ENCODE measurements at places on chromosomes 7 and 10.

DNA sequence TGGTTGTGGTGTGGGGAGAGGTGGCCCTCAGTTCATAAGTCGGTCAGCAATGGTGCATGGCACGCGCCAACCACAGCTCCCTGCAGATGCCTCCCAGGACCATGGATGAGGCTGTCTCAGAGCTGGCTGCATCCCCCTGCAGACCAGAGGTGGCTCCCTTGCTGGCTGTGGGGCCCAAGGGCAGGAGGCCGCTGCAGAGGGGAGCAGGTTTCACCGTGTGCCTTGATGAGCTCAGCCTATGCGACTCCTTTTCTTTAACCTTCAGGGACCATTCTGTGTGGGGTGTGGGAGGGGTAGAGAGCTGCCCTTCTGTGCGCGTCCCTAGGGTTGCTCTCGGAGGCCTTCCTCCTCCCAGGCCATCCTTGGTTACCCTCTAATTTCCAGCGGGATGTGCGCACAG, 152.4 kb downstream of the ACTR3B start:
- no peak for DNase-seq

DNA sequence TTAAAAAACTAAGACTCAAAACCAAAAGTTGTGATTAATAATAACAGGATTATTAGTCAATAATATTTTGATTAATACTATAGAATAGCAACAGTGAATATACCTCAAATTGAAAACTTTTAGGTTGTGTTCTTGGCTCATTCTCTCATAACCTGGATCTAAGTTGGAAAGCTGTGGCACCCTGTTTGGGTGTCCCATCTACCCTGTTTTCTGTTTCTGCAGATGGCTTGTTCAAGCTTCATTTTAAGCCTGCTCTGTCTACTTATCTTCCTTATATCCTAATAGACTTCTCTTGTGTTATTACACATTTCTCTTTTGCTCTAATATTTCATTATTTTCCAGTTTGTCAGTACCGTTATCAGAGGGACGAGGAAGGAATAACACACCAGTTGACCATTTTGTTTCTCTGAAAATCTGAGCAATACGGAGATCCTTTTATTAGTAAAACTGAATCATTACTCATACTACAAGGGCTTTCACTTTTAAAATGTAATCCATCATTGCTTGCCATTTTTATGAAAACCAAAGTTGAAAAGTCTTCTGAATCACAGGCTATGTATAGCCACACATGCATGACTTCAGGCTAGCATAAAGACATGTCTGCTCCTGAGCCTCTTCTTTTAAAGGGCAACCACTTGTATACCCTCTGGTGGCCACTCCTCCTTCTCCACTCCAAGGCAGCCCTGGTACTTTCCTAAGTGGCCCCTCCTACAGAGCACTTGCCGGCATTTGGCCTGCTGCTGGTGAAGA, 22.3 kb downstream of the COX15 start:
- DNase-seq, result no peak

GRCh38 chr10:110069502-110069982, 61.8 kb downstream of the ADD3 start:
- no peak for DNase-seq

DNA sequence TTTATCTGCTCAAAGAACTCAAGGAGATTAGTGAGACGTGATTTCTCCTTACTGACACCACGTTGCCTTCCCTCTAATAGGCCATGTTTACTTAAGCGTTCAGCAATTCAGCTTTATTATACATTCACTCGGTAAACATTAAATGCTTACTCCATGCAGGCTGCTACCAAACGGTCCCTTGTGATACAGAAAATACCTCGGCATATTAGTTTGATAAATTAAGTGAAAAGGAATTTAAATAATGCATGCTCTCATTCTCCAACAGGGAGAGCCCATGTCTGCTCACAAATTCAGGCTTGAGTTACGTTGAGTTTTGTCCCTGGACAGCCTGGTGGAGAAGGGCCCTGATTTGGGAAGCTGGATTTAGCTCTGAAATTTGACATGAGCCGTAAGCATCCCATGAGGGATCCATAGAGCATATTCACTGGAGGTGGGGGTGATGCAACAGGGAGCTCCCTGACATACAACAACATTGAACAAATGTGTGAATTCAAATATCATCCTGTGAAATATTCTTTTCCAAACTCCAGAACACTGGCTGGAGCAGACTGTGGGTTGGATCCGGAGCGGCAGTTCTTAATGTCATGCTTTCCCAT, 86.3 kb downstream of the TBXAS1 start:
- DNase-seq, result no peak

- no peak for DNase-seq
Observed at GRCh38 chr7:57415730-57416129, 34.2 kb upstream of the ZNF716 start.

DNA sequence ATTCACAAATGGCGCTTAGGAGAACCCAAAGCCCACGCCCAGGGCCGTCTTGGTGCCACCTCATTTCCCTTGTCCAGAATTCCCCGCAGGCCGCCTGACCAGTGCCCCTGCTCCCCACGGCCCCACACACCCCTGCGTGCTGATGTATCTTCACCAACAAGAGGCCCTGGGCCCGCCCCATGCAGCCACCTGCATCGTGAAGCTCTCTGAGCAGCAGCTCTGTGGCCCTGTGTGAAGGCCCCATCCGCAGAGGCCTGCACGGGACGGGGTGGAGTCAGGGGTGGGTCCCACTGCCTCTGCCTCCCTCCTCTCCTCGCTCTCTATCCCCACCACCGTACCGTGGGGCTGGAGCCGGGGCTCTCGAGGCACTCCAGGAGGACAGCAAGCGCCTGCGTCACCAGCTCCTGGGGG, 14.7 kb downstream of the BRAT1 start:
- DNase-seq, result no peak

DNA sequence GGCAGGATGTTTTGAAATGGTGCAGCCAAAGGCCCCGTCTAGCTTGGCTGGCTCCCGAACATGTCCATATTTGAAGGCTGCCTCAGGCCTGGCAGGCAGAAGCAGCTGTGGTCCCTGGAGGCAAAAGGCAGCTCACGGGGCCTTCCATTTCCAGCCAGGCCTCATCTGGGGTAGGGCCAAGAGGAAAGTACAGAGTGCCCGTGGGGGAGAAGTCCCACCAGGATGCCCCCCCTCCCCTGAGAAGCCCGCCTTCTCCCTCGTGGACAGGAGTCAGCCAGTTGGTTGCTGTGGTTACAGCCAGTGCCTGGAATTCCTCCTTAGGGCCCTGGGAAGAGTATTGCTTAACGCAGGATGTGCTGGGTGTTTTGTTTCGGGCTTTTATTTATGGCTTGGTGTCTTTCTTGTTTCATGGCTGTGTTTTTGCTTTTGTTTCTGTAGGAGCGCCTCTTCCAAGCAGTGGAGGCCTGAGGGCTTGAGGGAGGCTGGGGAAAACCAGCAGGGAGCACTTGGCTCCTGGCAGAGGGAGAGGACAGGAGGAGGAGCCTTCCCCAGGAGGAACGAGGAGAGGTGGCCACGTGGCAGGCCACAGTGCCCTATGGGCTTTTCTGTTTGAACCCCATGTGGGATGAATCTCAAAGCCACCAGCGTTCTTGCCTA, 45.4 kb downstream of the CHST3 start:
- no peak for DNase-seq

- DNase-seq, result no peak
Observed at GRCh38 chr7:41415471-41416207, 287.3 kb downstream of the INHBA start.

GRCh38 chr10:68602434-68602833, 42.3 kb downstream of the TET1 start:
- no peak for DNase-seq

GRCh38 chr10:38032886-38033285, 22.4 kb downstream of the ZNF33A start:
- no peak for DNase-seq

- no peak for DNase-seq
Observed at GRCh38 chr10:44385026-44385695, at the start of gene CXCL12. Gene CXCL12 (minus strand): TSS chr10:44385097. CDS start chr10:44385005, 92 bp downstream.

DNA sequence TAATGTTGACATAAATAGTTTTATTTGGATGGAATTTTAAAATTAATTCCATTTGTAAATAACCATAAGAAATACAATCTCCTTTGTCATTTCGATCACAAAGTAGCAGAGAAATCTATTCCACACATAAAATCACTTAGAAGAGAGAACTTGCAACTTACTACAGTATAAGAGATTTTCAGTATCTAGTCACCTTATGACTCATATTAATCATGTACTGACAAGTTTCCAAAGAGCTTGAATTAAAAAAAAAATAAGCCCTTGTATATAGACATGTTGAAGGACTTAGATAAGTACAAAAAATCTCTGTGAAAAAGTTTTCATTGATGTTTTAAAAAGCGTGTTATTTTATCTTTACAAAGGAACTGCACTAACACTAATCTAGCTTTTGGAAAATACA, 207.1 kb upstream of the ETV1 start:
- DNase-seq, result no peak

DNA sequence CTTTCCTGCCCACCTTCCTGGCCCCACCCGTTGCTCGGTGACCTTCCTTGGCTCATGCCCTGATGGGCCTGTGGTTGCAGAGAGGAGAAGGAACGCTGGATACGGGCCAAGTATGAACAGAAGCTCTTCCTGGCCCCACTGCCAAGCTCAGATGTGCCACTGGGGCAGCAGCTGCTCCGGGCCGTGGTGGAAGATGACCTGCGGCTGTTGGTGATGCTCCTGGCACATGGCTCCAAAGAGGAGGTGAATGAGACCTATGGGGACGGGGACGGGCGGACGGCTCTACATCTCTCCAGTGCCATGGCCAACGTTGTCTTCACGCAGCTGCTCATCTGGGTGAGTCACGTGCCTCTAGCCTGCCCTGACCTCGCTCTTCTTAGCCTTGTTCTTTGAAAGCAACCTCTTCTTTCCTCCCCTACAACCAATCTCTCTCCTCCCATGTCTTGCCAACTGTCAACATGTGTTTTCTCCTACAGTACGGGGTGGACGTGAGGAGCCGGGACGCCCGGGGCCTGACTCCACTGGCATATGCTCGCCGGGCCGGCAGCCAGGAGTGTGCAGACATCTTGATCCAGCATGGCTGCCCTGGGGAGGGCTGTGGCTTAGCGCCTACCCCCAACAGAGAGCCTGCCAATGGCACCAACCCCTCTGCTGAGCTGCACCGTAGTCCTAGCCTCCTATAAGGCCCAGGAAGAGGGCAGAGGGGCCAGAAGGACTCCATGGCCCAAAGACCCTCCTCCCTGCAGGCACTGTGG, 24.1 kb downstream of the GBX1 start:
- no peak for DNase-seq

- no peak for DNase-seq
Observed at GRCh38 chr7:48250441-48250951, 79.2 kb downstream of the ABCA13 start.

- no peak for DNase-seq
Observed at GRCh38 chr10:71747039-71747531, 26.2 kb downstream of the VSIR start.

DNA sequence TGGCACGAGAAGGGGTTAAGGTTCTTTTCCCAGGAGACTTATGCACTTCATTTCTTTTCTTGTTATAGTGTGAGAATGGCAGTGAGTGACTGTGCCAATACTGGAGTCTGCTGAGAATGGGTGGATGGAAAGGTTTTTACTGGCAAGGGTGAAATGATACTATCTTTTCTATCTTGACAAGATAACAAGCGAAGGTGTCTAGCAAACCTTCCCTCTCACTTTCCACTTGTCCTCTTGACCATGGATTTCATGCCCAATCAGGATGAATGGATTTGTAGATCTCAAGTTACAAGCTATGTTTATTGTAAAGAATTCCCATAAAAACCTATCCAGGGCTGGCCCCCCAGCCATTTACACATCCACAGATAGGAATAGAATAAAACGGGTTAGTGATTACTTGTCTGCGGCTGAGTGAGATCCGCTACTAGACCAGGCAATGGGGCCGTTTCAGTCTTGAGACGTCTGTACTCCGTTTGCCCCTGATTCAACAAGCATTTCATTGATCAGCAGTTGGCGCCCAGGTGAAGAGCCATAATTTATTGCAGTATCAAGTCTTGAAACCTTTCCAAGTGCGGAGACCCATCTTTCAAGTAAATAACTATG, 152.6 kb downstream of the PRKCQ start:
- DNase-seq, result no peak

DNA sequence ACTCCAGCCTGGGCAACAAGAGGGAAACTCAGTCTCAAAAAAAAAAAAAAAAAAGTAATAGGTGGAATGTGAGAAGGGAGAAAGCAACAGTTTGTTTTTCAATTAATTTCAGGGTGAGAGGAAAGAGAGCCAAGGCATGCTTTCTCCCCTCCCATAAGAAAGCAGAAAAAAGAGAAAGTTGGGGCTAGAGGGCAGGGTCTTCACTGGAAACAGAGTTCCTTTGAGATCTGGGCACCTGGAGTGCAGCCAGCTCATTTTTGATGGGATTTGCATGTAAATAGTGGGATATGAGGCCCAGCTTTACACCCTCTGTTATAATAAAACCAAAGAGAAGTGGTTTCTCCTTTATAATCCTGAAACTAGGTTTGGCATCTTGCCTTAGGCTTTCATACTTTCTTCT, 13.8 kb upstream of the STOX1 start:
- DNase-seq, result no peak

DNA sequence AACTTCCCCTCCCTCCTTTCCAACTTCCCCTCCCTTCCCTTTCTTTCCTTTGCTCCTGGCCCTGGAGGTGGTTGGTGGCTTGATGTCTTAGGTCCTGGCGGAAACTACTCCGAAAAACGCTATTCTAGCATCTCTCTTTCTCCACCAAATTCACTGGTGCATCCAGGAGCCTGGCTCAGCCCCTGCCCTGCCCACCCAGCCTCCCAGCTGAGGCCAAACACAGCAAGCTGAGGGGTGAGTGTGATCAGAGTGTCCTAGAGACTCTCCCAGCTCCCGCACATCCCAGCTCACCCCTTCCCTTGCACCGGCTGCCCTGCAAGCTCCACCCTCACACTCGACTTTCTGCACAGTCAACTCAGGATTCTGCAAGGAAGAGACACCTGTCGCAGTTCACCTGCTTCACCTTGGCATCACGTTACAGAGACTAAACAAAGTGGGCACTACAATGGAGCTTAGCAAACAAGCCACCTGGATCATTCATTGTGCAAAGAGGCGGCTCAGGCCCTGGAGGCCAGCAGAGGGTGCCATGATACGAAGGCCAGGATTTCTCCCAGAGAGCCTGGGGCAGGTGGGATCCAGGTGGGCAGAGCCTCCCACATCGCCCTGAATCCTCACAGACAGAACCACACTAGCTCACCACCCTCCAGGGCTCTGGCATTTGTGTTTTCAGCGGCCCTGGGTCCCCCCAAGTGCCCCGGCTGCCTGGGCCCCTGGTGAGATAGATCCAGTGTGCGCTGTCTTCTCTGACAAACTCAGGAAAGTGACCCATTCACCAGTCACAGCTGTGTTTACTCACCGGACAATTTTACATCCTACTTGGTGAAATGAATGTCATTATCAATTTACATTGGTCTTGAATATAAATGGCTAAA, 169.6 kb downstream of the TCERG1L start:
- DNase-seq, result no peak

- DNase-seq, result no peak
Observed at GRCh38 chr7:76359978-76360638, 1.3 kb upstream of the YWHAG start.

GRCh38 chr10:23610626-23611307, 171.9 kb downstream of the OTUD1 start:
- DNase-seq, result no peak

Data from activated CD8-positive, alpha-beta memory T cell treated with anti-CD3 and anti-CD28 coated beads for 4 hours (primary cell).